Sciatic nerve (tissue), 2 donors: ENCODE measurements at places on chromosomes 5 and 9. TPM values are rescaled to one million over a fixed set of nuclear protein-coding genes. Genes with fewer than 3 reads are reported as not detected.

Gene C9orf40
- 7.8 TPM for total RNA-seq

Gene DAB2
- 151 TPM for total RNA-seq

GRCh38 chr9:36127652-36128244, 8.8 kb upstream of the GLIPR2 start:
- no peak for DNase-seq

DNA sequence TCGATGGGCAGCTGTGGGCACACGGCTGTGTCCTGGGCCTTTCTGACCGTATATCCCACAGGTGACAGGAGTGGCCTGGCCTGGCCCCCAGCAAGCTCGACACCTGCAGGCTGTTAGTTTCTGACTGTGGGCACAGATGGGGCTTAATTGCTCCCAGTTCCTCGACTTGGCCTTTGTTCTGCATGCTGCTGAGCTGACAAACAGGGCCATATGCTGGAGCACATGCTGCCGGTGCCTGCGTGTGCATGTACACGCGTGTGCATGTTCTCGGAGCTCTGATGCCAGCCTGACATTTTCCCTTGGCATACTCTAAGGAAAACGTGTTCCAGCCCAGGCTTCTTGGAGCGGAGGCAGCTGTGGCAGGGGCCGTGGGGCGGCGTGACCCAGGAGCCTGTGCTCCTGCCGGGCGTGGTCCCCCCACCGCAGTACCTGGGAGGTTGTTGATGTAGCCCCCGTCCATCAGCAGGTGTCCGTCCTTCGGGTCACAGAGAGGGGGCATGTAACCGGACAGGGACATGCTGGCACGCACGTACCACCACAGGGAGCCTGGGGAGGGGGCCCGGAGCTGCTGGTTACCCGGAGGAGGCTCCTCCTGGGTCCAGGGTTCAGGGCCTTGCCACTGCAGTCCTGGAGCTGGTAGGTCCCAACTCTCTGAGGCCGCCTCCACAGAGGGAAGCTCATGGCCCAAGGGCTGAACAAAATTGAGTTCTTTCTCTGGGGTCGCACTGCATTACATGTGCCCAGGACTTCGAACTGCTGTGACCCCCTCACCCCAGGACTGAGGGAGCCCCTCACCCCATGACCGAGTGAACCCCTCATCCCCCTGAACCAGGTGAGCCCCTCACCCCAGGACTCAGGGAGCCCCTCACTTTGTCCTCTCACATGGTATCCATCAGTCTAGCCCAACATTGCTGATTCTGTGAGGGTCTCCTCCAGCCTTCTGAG, 4.1 kb upstream of the NSMF start:
- DNase-seq = no peak

DNA sequence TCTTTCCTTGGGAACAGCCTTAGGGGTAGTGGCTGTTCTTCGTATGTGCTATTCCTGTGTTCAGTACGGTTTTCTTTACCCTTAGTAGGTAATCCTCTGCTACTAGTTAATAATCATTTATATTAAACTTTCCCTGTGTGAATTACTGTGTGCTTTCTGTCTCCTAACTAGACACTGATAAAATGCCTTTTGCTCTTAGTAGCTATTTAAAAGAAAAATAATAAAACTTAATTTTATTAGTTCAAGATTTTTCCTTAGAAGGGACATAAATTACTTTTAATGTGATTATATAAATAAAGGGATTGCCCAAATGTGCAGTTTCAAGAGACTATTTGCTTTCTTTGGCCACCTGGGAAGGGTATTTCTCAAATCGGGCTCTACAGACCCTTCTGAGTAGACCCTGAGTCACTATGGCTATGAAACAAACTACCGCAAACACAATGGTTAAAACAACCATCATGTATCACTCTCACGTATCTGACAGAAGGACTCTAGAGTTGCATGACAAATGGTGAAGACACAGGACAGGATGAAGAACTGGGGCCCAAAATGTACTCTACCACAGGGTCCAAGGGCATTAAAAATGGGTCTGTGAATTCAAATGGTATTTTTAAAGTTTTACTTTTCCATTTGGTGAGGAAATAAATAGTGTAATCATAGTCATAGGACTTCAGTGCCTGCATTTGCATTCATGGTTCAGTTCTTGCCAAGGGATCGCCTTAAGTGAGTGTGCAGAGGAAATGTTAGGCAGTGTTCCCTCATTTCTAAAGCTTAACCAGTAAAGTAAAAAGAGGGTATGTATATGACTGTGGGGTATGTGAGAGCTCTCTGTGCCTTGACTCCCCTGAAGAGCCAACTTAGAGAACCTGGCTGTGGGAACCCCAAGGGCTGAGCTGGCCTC, 97.0 kb downstream of the TSSK1B start:
- no peak for DNase-seq

- no peak for DNase-seq
Measured at GRCh38 chr5:862367-863243, 11.8 kb upstream of the ZDHHC11 start.

GRCh38 chr9:113934829-113935676, 58.9 kb downstream of the ZNF618 start:
- DNase-seq = no peak

DNA sequence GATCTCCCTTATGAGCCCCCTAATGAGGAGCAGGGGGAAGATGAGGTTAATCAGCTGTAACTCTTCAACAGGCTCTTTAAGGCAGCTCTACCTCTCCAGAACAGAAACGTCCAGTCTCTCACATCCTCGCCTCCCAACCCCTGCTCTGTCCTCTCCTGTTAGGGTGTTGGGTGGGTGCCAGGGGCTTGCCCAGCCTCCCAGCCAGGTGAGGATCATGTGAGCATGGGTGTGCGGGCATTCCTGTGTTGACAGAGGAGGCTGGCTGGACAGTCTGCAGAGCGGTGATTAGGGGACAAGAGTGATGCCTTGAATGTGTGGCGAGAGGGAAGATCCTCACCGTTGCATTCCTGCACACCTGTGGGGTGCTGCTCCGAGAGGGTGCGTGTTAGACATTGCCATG, 51.7 kb downstream of the CCDC180 start:
- no peak for DNase-seq

GRCh38 chr9:35226651-35227050, 64.8 kb downstream of the UNC13B start:
- DNase-seq = no peak

Gene FLT4
- total RNA-seq = 11.7 TPM

Gene PFN3
- not detected for total RNA-seq

DNA sequence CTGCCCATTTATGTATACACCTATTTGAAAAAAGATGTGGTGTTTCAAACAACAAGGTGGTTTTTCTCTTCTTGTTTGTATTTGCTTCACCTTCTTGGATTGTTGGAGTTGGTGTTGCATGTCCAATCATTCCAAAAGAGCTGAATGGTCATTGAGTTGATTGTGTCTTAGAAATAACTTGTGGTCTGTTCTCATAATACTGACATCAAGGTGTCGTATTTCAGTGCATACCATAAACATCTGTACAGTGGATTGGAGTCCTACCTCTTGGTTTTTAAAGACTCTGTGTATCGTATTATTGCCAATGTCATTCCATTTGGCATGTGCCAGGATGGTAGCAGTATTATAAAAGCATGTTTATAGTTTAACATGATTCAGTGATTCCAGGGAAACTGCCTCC, 73.2 kb downstream of the TRIO start:
- DNase-seq = no peak

Gene ARHGEF37
- total RNA-seq = 86.7 TPM

GRCh38 chr9:113999256-114000062, 78.6 kb downstream of the AMBP start:
- peak; percentile 53 for DNase-seq

GRCh38 chr9:109454041-109454440, 44.1 kb downstream of the PTPN3 start:
- DNase-seq = no peak

Gene TAS2R1
- not detected for total RNA-seq

Gene ZNF366
- total RNA-seq = 8.0 TPM

- no peak for DNase-seq
Measured at GRCh38 chr5:20470997-20471396, 483.0 kb upstream of the CDH18 start.

GRCh38 chr5:136190091-136190720, 2.8 kb downstream of the SMIM32 start:
- no peak for DNase-seq

GRCh38 chr5:145739843-145740242, 95.3 kb downstream of the PRELID2 start:
- DNase-seq = no peak

- DNase-seq = no peak
Measured at GRCh38 chr9:70405808-70406433, 8.5 kb downstream of the KLF9 start.

- DNase-seq = no peak
Measured at GRCh38 chr9:115847216-115847615, 306.4 kb upstream of the PAPPA start.

- DNase-seq = no peak
Measured at GRCh38 chr5:144142824-144143162, 27.7 kb downstream of the YIPF5 start.

- no peak for DNase-seq
Measured at GRCh38 chr5:157463621-157464518, 3.9 kb downstream of the NIPAL4 start.

Gene AHRR
- 5.1 TPM for total RNA-seq

Gene BTNL9
- 105 TPM for total RNA-seq

Gene LHX6
- 11.5 TPM for total RNA-seq

DNA sequence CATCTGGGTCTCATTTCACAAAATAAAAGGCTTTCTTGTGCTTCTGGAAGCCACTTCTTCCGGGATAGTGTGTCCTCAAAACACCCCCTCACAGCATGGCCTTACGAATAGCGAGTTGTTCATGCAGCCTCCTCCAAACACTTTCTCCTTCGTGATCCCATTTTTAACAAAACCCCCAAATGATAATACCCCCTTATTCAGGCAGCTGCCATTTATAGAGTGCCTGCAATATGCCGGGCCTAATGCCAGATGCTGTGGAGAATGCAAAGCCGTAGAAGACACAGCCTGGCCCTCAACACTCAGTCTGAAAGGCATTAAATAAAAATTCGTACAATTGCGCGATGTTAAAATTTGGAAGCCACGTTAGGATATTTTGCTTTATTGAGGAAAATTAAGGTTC, 66.4 kb upstream of the SLC44A1 start:
- no peak for DNase-seq
